Stimulated activated CD4-positive, alpha-beta T cell treated with anti-CD3 and anti-CD28 coated beads, Interleukin-1b, Interleukin-23, amount 100 ng/mL, for 1 hour (primary cell): ENCODE measurements at places on chromosomes 4 and X.

GRCh38 chr4:167234316-167234881 is at the start of gene SPOCK3:
Gene SPOCK3 (minus strand): TSS chr4:167234494.
- no peak for DNase-seq

DNA sequence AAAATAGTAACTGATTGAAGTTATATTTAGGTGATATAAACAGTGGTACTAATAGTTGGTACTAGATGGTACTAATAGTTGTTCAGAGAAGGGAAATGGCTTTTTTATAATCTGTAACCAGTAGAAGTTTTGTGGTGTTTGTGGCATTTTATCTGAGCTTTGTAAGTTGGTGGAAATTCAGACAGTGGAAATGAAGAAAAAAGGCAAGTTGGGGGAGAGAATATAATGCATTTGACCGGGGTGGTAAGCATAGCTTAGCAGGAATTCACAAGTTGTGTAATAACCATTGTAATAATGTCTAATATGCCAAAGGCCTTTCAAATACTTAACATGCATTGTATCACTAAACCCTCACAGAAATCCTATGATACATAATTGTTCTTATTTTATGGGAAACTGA is 36.3 kb downstream of the DTHD1 start:
- no peak for DNase-seq

- no peak for DNase-seq
These were observed 4.1 kb downstream of the ZNF827 start for GRCh38 chr4:145934434-145935047.

DNA sequence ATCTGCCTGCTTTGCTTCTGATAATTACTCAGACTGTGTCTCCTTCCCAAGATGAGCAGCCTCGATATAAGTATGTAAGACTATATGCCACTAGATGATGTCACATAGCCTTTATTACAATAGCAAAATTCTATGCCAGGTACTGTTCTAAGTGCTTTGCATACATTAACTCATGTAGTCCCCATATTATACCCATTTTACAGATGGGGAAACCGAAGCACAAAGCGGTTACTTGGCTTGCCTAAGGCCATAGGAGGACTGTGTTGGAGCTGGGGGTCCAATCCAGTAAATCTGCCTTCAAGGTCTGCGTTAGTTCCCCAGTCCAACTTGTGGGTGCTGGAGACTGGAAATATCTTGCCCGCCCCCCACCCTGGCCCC is 826 bp upstream of the SCML1 start:
- DNase-seq: no peak

DNA sequence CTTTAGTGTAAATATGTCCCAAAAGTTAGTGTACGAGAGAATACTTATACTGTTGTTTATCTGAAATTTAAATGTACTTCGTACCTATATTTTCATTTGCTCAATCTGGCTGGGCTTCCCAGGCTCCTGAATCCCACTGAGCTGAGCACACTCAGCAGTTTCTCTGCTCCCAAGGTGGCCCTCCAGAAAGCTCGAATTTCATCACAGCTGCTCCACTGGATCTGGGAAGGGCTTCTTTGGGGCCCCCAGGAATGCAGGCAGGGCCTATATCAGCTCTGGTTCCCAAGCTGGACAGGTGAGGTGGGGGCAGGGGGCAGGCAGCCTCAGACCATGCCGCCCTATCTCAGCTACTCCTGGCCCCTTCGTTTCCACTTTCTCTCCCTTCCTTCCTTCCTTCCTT is 1.5 kb upstream of the FATE1 start:
- no peak for DNase-seq

GRCh38 chrX:9482408-9482807 is 17.6 kb downstream of the TBL1X start:
- no peak for DNase-seq

DNA sequence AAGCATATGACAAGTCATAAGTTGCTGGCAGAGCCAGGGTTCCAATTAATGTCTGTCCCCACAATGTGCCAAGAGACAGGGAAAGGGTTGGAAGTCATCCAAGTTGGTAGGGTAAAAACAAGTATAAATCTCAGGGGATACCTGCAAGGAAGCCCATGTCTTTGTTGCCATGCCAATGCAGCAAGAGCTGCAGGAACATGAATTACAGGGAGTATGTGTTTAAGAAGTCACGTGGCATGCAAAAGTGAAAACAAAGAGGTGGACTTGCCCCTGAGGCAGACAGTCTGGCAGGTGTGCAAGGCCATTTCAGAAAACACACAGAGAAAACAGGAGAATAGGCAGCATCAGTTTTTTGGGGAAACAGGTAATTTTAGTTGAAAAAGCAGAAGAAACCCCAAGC is 29.4 kb downstream of the C4orf51 start:
- DNase-seq: no peak

DNA sequence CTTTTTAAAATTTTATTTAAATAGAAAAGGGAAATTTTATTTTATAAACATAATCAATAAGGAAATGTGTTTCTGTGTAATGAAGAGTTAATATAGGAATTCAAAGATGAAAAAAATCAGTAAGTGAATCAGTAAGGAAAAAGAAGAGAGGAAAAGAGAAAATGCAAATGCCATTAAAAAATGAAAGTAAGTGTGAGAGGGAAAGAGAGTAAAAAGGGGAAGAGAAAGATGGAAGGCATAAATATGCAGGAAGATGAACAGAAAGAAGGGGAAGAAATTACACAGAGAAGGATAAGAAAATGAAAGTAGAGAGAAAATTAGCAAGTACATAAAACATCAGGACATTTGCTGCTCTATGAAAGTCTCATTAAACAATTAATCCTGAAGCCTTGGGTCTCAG is 349.9 kb downstream of the FSTL5 start:
- DNase-seq: no peak
